ENCODE measurements at places on chromosomes 2 and 18. TPM values are rescaled to one million over a fixed set of nuclear protein-coding genes. Genes with fewer than 3 reads are reported as not detected.

DNA sequence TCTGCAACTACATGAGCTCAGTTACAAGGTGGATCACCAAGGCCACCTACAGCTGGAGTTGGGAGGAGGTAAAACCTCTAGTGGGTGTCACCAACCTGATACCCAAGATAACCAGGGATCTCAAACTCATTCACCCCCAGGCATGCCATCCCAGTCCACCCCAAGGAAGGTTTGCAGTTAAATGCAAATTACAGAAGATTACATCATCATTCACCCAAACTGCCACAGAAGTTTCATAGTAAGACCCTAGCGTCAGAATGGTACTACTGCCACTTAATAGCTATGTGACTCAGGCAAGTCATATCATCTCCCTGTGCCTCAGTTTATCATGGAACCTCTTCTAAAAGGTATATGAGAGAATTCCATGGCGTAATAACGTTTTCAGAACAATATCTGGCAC, 111.2 kb downstream of the MYO5B start:
- no peak for DNase-seq

- DNase-seq, result no peak
Measured at GRCh38 chr2:232280341-232280740, 98.2 kb upstream of the ALPP start.

DNA sequence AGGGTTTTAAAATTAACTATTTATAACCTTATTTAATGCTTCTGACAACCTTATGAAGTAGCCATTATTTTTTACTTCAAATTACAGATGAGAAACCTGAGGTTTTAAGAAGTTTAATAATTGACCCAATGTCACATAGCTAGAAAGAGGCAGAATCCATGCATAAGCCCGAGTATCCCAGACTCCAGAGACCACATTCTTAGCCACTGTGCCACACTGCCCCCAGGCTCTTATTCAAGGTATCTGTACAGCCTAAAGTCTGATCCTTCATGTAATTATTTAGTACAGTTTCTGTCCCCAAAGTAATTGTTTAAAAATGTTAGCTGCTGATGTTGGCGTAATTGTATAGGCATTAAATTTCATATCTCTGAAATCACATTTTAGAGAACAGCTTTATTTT, 124.7 kb upstream of the LRRTM1 start:
- no peak for DNase-seq

DNA sequence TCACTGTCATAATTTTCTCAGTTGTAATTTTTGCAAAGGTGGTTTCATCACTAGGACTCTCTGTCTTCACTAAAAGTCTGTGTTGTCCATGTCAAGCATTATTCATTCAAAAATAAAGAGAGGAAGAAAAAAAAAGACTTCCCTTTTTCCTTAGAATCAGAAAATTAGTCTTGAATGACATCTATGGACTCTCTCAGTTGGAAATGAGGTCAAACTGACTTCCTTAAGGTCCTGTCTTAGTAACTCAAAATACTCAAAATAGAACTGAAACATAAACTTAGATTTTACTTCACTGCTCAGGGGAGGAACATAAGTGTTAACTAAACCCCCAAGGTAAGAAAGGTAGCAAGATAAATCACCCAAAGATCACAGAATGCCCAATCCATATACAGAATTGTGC, 2.2 kb upstream of the ZNF407 start:
- DNase-seq, result no peak

DNA sequence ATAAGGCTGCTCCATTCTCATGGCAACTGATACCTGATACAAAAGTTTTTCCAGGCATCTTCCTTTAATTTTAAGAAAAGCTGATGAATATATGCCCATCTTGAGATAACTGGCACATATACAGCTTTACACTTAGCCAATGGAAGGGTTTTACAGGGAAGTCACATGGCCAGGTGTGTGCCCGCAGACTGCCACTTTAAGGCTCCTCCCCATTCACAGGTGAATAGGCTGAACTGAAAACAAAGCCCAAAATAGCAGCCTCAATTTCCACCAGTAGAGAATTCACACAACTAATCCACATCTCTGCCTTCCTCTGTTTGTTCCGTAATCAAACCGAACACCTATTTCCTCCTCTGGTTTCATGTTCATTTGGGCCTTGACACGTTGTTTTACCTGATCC, 9.8 kb upstream of the ME2 start:
- no peak for DNase-seq

DNA sequence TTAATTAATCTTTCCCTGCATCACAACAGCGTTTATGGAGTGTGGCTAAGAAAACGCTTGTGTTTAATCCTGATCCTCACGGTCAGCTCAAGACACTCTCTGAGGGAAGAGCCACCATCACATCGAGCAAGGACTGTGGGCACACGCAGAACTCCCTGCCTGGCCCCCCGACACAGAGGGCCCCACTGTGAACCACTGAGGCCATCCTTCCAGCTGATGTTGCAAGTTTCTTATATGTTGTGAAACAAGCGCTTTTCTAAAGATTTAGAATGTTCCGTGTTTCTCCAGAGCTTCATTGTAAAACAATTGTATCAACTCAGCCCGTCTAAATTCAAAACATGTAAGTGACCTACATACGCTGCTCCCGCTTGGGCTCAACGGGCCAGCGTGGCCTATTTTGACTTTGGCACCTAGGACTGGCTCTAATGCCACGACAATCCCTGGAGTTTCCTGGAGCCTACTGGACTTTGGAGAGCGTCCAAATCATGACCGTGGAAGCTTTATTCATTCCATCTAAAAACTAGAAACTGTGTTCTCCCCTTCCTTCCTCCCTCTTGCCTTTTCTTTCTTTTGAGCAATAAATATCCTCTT, 34.9 kb downstream of the SERPINE2 start:
- DNase-seq, result no peak

DNA sequence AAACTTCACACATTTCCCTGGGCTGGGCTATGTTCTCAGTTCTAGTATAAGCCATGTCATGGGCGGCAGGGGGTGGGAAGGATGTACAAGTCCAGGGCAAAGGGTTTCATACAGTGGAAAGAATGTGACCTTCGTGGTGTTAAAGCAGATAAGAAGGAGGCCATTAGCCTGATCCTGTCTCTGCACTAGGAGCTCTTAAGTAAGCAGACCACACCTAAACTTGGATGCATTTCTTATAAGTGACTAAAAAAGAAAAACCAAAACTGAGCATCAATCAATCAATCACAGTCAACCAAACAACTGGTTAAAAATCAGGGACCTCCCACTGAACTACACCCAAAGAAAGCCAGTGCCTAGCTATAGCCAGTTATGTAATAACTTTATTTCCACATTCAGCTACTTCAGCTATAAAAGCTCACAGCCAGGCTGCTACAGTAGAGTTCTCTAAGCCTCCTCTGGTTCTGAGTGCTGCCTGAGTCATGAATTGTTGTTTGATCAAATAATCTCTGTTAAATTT, 46.8 kb upstream of the RIOK3 start:
- no peak for DNase-seq

DNA sequence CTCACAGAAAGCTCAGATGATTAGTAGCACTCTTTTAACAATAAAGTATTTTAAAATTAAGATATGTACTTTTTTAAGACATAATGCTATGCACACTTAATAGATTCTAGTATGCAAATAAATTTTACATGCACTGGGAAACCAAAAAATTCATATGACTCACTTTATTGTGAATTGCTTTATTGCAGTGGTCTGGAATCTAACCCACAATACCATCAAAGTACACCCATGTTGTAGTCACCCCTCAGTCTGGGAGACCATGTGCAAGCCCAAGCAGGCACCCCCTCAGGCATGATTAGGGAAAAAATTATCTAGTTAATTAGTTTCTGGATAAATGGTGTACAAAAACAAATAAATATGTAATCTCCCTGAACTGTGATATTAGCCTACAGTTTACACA, 649.0 kb upstream of the HS6ST1 start:
- no peak for DNase-seq

GRCh38 chr2:47695800-47696477, 87.0 kb upstream of the MSH6 start:
- DNase-seq, result no peak

- DNase-seq, result no peak
Measured at GRCh38 chr2:144131042-144131441, 388.9 kb downstream of the ZEB2 start.

DNA sequence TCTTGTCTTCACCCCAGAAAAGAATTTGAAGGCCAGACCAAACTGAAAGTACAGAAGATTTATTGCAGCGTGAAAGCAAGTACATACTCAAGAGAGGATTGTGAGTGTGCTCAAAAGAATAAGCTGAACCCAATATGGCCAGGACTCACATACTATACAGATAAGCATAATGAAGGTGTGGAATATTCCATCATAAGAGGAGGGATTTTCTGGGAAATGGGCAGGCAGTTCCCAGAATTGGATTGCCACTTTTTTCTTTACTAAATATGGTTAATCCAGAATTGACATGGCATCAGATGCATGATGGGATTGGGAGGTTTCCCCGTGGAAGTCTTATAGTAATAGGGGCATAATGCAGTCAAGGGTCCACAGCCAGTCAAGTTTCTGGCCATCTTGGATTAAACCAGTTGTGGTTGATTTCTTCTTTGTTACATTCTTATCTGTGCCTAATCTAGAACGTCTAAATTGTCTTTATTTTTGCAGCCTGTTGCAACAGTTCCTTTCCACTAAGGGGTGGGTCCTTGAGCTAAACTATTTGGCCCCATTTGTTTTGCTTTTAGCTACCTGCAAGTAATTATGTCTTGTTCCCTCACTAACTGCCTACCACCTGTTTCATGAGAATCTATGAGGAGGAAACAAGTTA, 9.0 kb downstream of the SP140L start:
- DNase-seq, result no peak

DNA sequence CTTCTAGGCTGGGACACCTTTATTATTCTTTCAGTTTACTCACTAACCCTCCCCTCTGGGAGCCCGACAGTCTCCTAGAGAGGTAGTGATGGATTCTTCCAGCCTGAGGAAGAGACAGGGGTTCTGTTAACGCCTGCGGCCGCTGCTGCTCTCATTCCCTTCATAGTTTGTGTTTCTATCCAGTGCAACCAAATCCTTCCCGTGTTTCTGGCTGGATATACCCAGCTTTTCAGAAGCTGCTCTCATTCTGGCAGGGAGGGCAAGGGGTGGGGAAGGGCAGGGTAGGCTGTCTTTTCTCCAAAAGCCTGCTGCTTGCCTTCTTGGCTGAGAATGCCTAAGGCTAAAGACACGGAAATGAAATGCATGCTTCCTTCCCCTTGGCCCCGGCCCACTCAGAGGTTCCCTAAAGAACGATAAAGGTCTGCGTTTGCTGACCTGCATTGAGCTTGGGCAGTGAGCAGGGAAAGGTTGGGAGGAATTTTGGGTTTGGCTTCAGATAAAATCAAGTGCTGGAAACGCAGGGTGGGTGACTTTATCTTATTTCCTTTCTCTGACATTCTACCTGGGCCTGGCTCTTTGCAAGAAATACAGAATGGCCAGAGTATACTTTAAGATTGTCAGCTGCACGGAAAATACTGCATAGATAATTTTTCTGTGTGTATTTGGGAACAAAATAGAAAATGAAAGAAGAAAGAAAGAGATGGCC, 390.9 kb downstream of the NBAS start:
- no peak for DNase-seq

GRCh38 chr2:216006164-216006663, 7.1 kb downstream of the MREG start:
- DNase-seq, result no peak

GRCh38 chr2:169139145-169139544, 69.8 kb downstream of the DHRS9 start:
- no peak for DNase-seq

The THAP4 gene
- total RNA-seq, result 48.9 TPM

The FAP gene
- 3.6 TPM for total RNA-seq

The STAT4 gene
- total RNA-seq, result 0.16 TPM

The RFX8 gene
- total RNA-seq, result 0.06 TPM

The RGPD4 gene
- 0.05 TPM for total RNA-seq

The FAM124B gene
- total RNA-seq, result 0.56 TPM

The SNRNP200 gene
- 157 TPM for total RNA-seq

The SLC5A7 gene
- total RNA-seq, result not detected

All from SJCRH30 (cell line).